ENCODE measurements at places on chromosomes 1 and 21.

- DNase-seq, result no peak
These were observed 905.7 kb downstream of the PLA2G4A start for GRCh38 chr1:187734427-187734826.

DNA sequence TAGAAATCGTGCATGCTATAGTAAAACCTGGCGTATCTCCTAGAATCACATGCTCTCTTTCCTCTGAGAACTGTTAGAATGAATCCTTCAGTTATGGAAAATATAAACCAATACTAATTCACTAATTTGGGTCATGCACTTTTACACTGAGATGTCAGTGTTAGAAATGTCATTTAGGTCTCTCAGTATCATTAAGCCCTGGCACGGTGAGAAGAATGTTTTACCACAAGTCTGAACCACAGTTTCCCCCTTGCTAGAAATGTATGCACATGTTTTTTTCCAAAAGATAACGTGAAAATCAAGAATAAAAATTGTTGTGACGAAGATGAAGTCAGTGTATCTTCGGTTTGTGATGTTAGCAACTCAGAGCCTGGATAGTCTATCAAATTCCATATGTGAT is 1062.7 kb upstream of the NCAM2 start:
- no peak for DNase-seq

DNA sequence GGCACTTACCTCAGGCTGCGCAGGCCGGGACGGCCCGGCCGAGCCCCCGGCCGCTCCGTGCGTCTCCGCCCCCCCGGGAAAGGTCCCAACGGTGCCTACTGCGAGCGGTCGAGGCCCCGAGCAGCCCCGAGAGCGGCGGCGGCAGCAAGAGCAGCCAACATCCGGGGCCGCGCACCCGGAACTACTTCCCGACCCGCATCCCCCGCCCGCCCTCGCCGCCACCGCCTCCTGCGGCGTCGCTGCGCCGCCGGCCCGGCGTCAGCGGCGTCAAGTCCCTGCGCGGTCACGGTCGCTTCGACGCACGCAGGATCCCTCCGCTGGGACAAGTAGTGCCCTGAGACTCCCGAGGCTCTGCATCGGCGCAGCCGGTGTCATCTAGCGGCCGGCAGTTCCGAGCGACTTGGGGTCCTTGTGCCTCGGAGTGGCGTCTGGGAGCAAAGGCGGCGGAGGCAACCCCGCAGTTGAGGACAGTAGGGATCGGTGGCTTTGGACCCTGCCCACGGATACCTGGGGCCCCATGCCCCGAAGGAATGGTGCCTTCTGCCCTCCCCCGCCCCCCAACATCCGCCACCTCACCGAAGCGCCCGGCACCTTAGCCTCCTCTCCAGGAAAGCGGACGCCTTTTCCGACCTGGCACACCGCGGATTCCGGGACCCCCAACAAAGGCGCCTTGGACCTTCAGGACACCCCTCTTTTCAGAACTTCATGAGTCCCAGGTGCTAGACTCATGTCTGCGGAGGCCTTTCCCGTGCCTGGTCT is at the start of gene FOXJ3:
Gene FOXJ3 (minus strand): TSS at position 186 of the 759 bp plus-strand sequence. CDS start 24,142 bp downstream, outside the sequence.
- peak; percentile 83 for DNase-seq

GRCh38 chr1:66460776-66461175 is 73.2 kb upstream of the SGIP1 start:
- DNase-seq, result no peak

- no peak for DNase-seq
These were observed 43.4 kb downstream of the KIF1B start for GRCh38 chr1:10253755-10254154.

GRCh38 chr1:43901196-43901961 is 32.2 kb upstream of the ARTN start:
- no peak for DNase-seq

- DNase-seq, result no peak
These were observed 155.4 kb downstream of the CASZ1 start for GRCh38 chr1:10640843-10641553.

GRCh38 chr1:30378003-30378596 is 345.3 kb downstream of the MATN1 start:
- no peak for DNase-seq

- no peak for DNase-seq
These were observed 39.2 kb upstream of the ACTRT2 start for GRCh38 chr1:2981981-2982614.

GRCh38 chr1:246008363-246008831 is 498.7 kb downstream of the SMYD3 start:
- no peak for DNase-seq

DNA sequence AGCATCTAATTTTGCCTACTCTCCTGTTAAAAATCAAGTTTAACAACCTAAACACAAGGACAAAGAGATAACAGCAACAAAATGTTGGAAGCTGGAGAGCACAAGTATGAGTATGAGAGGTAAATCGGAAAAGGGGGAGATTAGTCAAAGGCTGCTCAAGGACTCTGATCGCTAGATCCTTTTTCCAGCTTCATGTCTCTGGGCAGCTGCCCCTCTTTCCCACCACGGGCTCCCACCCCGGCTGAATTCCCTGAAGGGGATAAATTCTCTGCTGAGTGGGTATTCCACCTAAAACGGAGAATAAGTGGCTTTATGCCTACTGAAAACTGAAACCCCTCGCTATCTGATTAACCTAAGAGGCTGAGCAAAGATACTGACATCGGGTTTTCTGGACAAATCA is 696 bp upstream of the CTBS start:
- DNase-seq, result no peak

GRCh38 chr1:212953321-212953720 is 3.0 kb downstream of the VASH2 start:
- DNase-seq, result no peak

DNA sequence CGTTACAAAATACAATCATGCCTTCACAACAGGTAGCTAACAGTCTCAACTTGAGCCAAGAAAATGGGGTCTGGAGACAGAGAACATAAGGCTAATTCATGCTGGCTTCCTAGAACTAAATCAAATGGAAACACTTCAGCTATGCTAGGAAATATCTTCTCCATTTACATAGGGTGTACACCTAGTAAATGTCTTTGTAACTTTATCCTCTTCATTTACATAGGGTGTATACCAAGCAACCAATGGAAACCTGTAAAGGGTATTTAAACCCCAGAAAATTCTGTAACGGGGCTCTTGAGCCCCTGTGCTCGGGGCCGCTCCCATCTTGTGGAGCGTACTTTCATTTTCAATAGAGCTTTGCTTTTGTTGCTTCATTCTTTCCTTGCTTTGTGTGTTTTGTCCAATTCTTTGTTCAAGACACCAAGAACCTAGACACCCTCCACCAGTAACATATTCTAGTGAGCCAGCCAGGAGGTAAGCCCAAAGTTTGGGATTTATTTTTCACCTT is 19.5 kb upstream of the CYP4X1 start:
- DNase-seq, result no peak

GRCh38 chr1:228150120-228150460 is 360 bp downstream of the GJC2 start:
- DNase-seq, result no peak

DNA sequence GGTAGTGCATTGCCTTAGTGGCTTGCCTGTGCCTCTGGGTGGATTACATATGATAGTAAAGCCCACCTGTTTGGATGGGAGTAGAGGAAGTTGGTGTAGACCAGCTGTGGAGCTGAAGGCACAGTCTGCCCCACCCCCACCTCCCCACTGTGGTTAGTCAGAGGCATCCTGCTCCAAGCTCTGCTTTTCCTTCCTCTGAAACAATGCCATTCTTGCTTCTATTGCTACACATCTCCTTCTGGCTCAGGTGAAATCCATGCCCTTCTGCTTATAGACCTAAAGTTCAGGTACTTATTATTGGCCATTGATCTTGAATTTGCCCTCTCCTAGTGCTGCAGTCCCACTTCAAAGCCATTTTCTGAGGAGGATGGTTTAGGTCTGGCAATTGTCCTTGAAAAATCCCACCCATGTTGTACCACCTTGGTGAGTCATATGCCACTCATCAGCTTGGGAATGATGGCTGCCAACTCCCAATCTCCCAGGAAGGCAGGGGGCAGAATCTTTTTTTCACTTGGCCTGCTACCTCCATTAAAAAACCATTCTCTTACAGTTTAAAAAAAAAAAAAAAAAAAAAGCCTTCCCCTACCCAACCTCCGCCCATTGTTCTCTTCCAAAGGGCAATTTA is 6.7 kb upstream of the TXLNA start:
- no peak for DNase-seq

DNA sequence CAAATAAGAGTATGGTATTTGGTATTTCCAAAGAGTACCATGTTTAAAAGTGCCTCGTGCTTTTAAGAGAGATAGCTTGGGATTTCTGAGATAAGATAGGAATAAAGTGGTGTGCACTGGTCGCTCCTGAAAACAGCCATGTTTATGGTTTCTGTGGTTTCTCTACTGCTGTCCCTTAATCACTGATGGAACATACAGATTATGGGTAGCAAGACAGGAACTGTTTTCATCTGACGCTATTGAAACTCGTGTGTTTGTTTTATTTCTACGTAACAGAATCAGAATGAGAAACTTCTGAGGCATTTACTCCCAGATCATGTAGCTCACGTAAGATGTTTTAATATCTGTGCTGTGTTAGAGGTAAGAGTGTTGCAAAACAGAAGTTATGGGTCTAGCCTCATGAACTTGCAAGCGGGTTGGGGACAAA is 126.0 kb downstream of the KIAA0319L start:
- DNase-seq, result no peak

- no peak for DNase-seq
These were observed 2.7 kb downstream of the ZBED6 start for GRCh38 chr1:203797948-203798655.

DNA sequence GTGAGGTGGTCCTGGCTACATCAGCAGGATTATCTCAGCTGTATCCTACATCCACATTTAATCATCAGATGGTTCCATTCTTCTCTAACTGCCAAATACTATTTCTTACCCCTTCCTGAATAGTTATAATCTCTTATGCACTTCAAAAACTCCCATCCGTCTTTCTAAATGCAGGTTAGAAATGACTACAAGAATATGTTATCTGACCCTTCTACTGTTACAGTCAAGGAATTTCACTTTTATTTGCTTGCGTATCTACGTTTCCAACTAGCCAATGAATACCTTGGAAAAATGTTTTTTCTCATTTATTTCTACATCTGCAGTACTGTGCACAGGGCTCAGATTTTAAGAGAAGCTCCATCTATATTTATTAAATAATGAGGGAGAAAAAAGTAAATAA is 709.9 kb downstream of the KCNT2 start:
- DNase-seq, result no peak

DNA sequence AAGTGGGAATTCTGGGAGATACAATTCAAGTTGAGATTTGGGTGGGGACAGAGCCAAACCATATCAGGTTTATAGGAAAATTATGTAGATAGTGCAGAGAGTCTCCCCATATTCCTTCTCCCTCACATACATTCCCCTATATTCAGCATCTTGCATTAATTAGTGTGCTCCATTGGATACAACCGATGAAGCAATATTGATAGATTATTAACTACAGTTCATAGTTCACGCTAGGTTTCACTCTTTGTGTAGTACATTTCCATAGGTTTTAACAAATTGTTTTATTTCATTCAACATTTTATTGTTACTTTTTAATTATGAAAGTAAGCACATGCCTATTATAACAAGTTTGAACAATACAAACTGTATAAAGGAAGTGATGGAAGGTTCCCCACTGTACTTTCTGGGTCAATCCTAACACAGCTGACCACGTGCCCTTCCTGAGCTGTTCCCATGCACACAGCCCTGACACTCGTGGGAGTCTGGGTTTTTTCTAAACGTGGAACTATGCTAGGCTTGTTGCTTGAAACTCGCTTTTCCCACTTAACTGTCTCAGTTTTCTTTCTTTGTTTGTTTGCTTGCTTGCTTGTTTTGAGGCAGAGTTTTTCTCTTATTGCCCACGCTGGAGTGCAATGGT is 116.8 kb upstream of the TMPRSS2 start:
- no peak for DNase-seq

GRCh38 chr1:85340427-85340826 is 64.0 kb upstream of the BCL10 start:
- no peak for DNase-seq

DNA sequence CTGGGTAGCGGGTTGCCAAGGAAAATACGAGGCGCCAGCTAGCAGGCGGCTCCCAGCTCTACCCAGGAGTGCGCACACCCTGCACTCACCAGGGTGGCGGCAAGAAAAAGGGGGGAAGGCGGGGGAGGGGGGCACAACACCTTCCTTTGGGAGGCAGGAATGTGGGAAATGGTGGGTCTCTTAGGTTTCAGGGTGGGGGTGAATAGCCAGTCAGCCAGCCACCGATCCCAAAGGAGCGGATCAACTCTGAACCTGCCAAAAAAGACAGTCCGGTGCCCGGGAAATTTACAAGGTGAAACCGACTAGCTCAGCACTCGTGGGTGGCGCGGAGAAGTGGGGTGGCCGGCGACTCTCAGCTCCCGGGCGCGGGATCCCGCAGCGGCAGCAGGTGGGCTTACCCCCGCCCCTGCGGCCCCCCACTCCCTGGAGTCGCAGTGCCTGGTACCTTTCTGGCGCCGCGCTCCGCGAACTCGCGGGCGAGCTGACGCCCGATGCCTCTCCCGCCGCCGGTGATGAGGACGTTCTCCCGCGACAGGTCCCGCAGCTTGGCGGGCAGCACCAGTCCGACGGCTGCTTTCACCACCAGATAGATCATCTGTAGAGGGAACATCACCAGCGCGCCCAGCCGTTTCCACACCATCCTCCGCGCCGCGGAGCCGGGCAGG is 1.2 kb downstream of the DHRS3 start:
- no peak for DNase-seq

- DNase-seq, result no peak
These were observed 148.7 kb downstream of the RUNX1 start for GRCh38 chr21:34900376-34900775.

DNA sequence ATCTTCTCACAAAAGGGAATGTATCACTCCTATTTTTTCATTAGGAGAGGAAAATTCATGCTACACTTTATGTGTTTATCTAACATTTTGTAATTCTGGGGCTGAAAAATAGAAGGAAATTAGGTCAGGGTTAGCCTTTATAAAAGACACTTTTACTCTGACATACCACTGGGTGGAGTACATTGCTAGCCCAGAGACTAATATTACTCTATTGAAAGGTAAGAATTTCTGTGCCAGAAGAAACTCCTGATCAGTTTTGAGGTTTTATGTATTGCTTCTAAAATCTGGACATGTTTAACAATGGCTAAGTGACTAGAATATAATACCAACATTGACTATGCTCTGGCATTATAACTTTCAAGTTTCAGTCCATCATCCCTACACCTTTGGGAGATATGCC is 724.6 kb downstream of the USP25 start:
- DNase-seq, result no peak

- DNase-seq, result no peak
These were observed 594 bp downstream of the HDGF start for GRCh38 chr1:156750711-156751450.
